Activated CD4-positive, alpha-beta T cell treated with anti-CD3 and anti-CD28 coated beads, Interleukin-2, amount 50 U/mL, for 1 hour (primary cell): ENCODE measurements at places on chromosomes 13 and 19.
A peak's percentile ranks its signal among the peaks of the same experiment; 100 is the strongest.

DNA sequence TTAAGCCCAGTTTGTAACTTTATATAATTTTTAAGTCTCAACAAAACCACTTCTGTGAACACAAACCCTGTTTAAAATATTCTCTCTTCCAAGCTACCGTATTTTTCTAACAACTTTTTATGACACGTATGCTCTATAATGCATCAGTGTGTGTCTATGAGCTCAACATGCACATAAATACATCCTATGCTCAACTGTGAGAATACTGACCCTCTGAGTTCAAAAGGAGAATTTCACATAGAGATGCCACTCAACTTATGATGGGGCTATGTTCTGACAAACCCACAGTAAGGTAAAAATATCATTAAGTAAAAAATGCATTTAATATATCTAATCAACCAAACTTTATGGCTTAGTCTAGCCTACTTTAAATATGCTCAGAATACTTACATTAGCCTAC, 1139.7 kb upstream of the SPRY2 start:
- no peak for DNase-seq

DNA sequence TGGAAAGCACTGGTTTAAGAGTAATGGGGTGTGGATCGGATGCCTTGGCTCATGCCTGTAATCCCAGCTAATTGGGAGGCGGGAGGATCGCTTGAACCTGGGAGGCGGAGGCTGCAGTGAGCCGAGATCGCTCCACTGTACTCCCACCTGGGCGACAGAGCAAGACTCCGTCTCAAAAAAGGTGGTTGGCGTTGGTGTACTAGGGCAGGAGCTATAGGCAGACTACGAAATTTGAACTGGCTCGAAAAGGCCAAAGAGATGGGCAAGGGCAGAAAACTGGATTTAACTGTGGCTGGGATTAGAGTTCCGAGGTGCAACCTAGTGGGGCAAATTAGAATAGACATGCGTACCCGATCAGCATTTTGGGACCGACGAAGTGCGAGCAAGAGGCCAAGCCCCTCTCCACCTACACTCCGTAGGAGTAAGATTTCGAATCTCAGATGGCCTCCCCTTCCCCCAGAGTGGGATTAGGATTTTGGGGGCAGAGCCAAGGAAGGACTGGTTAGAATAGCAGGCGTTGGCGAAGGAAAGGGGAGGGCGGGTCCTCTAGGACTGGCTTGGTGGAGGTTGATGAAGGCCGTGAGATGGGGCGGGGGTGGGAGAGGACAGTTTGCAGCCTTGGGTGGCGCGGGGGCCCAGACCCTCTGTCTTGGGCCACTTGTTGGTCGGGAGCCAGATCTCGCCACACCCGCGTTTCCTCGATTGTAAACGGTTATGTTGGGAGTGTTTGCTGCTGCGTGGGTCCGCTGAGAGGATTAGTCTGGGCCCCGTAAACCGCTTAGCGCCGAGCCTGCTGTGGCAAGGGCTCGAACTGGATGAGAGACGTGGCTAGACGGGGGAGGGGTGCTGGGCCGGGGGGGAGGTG, 2.0 kb upstream of the INAFM1 start:
- no peak for DNase-seq

GRCh38 chr19:1512671-1513498, at the start of gene ADAMTSL5:
Gene ADAMTSL5, minus strand, starts transcription at chr19:1513019. Its CDS starts 2,076 bp downstream, at chr19:1510943.
- peak; percentile 54 for DNase-seq

- DNase-seq, result no peak
Observed at GRCh38 chr13:73090116-73090822, 31.5 kb downstream of the KLF5 start.

DNA sequence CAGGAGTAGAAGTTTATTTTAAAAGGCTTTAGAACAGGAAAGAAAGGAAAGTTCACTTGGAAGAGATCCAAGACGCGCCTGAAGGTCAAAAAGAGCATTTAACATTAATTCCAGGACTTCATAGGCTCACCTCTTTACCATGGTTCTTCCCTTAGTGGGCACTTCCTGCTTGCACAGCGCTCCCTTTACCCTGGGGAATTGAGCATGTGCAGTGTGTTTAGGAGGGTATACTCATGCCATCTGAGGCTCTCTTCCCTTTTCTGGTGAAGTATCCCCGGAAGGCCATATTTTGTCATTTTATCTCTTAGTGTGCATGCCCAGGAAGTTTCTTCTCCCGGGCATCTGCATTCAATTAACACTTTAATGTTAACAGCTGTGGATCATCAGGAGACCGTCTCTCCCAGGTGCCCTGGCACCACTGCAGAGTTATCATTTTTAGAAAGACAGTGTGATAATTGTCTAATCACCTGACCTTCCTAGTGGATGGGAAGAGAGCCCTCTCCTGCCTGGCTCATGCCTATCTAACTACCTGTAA, 66.1 kb upstream of the ABCC4 start:
- no peak for DNase-seq

GRCh38 chr13:39148513-39148961, 110.3 kb downstream of the NHLRC3 start:
- no peak for DNase-seq

DNA sequence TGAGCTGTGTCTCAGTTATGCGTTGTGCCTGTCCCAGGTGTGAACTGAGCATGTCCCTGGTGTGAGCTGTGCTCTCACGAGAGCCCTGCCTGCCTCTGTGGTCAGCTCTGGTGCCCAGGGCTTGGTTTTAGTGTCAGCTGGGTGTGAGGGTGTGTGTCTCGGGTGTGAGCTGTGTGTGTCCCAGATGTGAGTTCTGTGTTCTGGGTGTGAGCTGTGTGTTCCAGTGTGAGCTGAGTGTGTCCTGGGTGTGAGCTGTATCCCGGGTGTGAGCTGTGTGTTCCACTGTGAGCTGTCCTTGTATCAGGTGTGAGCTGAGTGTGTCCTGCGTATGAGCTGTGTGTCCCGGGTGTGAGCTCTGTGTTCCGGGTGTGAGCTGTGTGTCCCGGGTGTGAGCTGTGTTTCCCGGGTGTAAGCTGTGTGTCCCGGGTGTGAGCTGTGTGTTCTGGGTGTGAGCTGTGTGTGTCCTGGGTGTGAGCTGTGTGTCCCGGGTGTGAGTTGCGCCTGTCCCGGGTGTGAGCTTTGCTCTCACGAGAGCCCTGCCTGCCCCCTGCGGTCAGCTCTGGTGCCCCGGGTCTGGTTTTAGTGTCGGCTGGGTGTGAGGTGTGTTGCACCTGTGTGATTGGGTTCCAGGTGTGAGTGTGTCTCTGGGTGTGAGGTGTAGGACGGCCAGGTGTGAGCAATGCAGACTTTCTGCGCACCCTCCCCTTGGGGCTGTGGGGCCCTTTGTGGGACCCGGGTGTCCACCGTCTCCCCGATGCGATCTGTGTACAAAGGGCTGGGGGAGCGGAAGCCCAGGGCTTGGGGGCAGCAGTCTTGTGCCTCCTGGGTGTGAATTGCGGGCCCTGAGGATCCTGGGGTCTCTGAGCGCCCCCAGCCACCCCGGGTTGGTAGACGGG, 7.1 kb upstream of the PEAK3 start:
- no peak for DNase-seq
